ENCODE measurements at places on chromosomes 2 and 18.

DNA sequence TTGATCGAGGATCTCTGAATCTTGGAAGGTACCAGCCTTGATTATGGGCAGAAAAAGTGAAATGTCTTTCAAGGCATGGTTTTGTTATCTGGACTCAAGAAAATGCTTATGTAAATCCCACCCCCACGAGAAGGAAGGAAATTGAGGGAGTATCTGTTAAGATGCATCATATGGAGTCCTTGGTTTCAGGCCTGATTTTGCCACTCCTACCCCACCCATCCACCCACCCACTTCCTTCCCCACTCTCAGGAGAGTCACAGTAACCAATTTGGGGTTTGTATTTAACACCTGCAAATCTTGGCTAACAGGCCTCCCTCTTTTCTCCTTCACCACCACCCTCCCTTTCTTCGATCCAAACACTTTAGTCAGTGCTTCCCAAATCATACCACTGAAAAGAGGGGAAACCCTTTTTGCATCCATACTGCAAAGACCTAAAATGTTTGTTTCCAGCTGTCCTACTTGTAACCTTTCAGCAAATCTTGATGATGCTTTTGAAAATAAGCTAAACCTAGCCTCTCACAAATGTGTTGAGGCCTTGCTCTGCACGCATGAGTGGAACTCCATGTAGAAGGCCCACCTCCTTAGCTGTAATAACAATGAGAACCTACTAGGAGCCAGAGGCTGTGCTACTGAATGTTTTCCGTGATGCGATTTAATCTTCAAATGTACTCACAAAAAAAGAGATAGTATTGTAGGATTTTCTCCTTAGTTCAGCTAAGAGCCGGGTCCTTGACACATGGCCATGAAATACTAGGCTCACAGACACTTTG, 34.8 kb downstream of the POU3F3 start:
- peaks cover 8% of the 10 kb centered on the region for H3K4me1 ChIP-seq
- no peak for DNase-seq
- H3K36me3 ChIP-seq: no peaks in the 10 kb centered on the region
- H3K27me3 ChIP-seq: peaks cover 2% of the 10 kb centered on the region
- H3K27ac ChIP-seq: no peak overlapping the region

DNA sequence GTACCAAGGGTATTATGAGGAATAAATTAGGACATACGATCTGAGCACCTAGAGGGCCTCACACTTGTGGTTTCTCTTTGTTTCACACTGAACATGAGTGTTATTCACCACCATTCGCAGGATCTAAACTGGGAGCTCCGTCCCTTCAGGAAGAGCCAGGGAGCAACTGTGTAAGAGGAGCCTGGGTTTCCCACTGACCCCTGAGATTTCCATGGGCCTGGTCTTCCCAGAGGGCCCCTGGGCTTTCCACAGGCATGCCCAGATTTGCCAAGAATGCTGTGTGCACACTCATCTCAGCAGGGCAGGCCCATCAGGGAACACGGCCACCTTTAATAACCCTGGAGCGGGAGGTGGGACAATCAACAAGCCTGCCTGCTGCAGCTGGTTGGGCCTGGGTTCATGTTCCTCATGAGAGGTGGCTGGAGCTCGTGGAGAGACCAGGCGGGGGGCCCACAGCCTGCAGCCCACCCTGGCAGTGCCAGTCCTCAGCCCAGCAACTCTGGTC, 416.8 kb upstream of the MYT1L start:
- no peaks in the 10 kb centered on the region for H3K27me3 ChIP-seq
- no peak for DNase-seq
- no peaks in the 10 kb centered on the region for H3K4me1 ChIP-seq

- DNase-seq: no peak
- no peaks in the 10 kb centered on the region for H3K36me3 ChIP-seq
- no peaks in the 10 kb centered on the region for H3K27me3 ChIP-seq
- no peaks in the 10 kb centered on the region for H3K4me1 ChIP-seq
- no peak overlapping the region for H3K27ac ChIP-seq
Measured at GRCh38 chr18:36650906-36651305, 177.9 kb downstream of the TPGS2 start.

- no peaks in the 10 kb centered on the region for H3K4me1 ChIP-seq
- H3K4me3 ChIP-seq: no peak overlapping the region
- H3K27ac ChIP-seq: no peak overlapping the region
Measured at GRCh38 chr18:9433671-9434121, 41.6 kb upstream of the RALBP1 start.

DNA sequence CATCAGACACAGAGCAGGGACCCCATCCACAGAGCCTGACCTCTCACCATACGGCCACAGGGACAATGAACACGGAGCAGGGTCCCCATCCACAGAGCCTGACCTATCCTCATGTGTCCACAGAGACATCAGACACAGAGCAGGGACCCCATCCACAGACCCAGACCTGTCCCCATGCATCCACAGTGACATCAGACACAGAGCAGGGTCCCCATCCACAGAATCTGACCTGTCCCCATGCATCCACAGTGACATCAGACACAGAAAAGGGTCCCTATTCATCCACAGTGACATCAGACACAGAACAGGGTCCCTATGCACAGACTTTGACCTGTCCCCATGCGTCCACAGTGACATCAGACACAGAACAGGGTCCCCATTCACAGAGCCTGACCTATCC, 325.1 kb upstream of the RAB6C start:
- H3K36me3 ChIP-seq: no peaks in the 10 kb centered on the region
- no peak overlapping the region for H3K27ac ChIP-seq

DNA sequence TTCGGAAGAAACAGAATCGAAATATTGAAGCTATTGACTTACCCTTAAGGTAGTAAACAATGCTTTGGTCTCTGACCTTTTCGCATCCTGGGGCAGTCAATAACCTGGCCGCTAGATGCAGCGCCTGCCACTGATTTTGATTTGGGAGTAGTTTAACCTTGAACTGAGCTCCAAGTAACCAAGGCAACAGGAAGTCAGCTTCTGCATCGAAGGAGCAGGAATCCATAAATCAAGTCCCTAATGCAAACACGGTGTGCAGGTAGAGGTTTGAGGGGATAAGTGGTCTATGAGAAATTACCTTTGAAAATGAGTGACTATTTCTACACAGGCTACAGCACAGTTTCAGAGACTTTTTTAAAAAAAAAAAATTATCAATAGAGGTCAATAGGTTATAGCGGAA, 353.5 kb downstream of the SETBP1 start:
- no peak overlapping the region for H3K27ac ChIP-seq
- H3K36me3 ChIP-seq: no peaks in the 10 kb centered on the region
- DNase-seq: no peak
- H3K4me1 ChIP-seq: no peaks in the 10 kb centered on the region
- H3K4me3 ChIP-seq: no peak overlapping the region

DNA sequence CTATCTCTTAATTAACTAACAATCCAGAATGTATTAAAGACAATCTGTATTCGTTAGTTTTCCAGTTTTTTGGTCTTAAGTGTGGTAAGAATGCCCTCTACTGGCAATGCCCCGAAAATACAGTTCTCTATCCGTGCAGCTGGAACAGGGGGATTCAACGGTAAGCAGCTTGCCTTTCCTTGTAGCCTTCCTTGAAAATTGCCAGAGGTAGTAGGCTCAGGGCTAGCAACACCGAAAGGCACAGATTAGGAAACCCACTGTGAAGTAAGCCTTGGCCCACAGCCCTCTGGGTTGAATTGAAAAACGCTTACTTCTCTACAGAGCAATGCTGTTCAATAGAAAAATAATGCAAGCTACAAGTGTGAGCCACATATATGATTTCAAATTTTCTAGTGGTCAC, 17.1 kb upstream of the VPS4B start:
- no peaks in the 10 kb centered on the region for H3K27me3 ChIP-seq
- no peaks in the 10 kb centered on the region for H3K36me3 ChIP-seq
- no peaks in the 10 kb centered on the region for H3K4me1 ChIP-seq

GRCh38 chr2:124039032-124039431, 13.9 kb downstream of the CNTNAP5 start:
- DNase-seq: no peak
- H3K4me3 ChIP-seq: no peak overlapping the region
- H3K27me3 ChIP-seq: no peaks in the 10 kb centered on the region
- H3K36me3 ChIP-seq: no peaks in the 10 kb centered on the region
- no peaks in the 10 kb centered on the region for H3K4me1 ChIP-seq

DNA sequence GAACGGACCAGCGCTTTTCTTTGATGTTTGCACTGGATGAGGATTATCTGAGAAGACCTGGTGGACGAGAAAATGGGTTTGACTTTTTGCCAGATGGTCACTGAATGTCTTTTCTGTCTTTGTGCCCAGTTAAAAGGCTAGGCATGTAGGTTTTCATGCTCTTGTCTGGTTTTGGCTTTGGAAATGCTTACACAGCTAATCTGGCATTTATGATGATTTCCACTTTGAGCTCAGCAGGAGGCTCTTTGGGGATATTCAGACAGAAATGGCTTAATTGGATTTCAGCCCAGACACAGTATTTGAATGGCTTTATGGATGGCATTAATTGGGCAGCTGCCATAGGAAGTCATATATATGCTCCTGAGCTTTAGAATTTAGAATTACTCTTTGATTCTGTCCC, 59.6 kb downstream of the NCK2 start:
- no peak for DNase-seq
- H3K4me1 ChIP-seq: peaks cover 83% of the 10 kb centered on the region
- no peak overlapping the region for H3K4me3 ChIP-seq
- no peaks in the 10 kb centered on the region for H3K27me3 ChIP-seq
- H3K36me3 ChIP-seq: peaks cover 14% of the 10 kb centered on the region

DNA sequence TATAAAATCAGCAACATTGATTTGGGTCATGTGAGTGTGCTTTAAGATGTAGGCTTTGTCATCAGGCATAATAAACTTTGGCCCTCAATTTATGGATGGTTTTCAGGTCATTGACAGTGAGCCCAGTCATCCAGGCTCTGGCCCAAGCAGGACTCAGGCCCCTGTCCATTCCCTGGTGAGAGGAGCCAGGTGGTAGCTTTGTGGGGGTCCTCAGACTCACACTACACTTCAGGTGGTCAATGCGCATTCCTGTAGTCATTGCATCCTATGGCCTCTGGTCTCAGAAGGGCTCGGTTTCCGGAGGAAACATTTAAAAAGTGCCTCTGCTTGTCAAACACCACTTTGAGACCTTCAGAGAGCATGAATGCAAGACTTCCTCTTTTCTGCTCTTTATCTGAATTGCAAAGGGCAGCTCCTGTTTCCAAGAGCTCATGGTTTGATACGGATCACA, 20.2 kb downstream of the LGALSL start:
- no peaks in the 10 kb centered on the region for H3K27me3 ChIP-seq
- peaks cover 5% of the 10 kb centered on the region for H3K4me1 ChIP-seq
- H3K4me3 ChIP-seq: no peak overlapping the region
- no peak for DNase-seq

DNA sequence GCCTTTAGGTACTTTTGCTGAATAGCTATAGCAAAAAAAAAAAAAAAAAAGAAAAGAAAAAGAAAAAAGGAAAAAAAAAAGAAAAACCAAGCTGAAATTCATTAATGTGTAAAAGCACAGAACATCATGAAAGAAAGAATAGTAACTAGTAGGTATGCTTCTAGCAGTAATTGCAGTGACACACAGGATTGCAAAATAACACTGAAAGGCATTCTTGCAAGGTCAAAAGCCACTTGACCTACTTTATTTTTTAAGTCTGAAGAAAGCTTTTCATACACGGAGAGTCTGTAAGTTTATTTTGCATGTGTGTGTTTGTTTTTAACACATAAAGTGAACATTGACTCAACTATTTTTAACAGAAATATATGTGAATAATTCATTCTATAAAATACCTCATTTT, 54.4 kb downstream of the DOK6 start:
- no peak for DNase-seq
- H3K27me3 ChIP-seq: no peaks in the 10 kb centered on the region
- H3K4me1 ChIP-seq: no peaks in the 10 kb centered on the region
- H3K4me3 ChIP-seq: no peak overlapping the region
- H3K27ac ChIP-seq: no peak overlapping the region
- H3K36me3 ChIP-seq: no peaks in the 10 kb centered on the region

DNA sequence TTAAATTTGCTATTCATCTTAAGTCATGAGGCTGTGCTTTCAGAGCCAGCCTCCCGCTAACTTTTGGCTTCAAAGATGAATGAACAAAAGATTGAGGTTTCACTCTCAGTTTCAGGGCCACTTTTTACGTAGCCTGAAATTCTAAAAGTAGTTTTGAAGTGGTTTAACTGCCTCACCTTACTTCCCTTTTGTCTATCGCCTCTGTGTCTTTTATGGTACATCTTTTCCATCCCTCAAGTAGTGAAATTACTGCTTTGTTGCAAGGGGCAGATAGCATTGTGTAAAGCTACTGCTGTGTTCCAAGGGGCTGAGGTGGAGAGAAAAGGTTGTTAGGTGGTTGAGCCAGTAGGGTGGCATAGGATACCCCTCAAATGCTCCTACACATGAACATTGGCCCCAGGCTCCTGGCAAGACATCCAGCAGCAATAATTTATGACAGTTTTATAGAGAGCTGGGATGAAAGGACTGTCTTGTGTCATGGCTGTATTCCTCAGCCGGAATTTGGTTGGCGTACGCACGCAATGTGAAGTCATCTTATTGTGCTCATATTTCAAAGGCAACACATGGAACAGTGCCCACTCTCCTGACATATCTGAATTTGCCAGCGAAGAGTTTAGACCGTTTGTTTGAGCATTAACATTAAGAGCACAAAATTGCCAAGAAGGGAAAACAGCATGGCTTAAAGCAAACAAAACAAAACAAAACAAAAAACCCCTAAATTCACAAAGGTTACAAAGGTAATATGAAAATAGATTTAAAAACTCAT, 32.2 kb downstream of the QPCT start:
- no peaks in the 10 kb centered on the region for H3K36me3 ChIP-seq
- DNase-seq: no peak
- peaks cover 12% of the 10 kb centered on the region for H3K4me1 ChIP-seq
- H3K27ac ChIP-seq: no peak overlapping the region
- H3K27me3 ChIP-seq: peaks cover 59% of the 10 kb centered on the region

GRCh38 chr2:18552351-18553077, 7.9 kb downstream of the RDH14 start:
- DNase-seq: no peak
- peaks cover 15% of the 10 kb centered on the region for H3K36me3 ChIP-seq
- H3K27ac ChIP-seq: no peak overlapping the region
- H3K27me3 ChIP-seq: no peaks in the 10 kb centered on the region
